ENCODE measurements at places on chromosomes 11 and 22.

- no peak for DNase-seq
These were observed 16.0 kb downstream of the STARD10 start for GRCh38 chr11:72777755-72778278.

DNA sequence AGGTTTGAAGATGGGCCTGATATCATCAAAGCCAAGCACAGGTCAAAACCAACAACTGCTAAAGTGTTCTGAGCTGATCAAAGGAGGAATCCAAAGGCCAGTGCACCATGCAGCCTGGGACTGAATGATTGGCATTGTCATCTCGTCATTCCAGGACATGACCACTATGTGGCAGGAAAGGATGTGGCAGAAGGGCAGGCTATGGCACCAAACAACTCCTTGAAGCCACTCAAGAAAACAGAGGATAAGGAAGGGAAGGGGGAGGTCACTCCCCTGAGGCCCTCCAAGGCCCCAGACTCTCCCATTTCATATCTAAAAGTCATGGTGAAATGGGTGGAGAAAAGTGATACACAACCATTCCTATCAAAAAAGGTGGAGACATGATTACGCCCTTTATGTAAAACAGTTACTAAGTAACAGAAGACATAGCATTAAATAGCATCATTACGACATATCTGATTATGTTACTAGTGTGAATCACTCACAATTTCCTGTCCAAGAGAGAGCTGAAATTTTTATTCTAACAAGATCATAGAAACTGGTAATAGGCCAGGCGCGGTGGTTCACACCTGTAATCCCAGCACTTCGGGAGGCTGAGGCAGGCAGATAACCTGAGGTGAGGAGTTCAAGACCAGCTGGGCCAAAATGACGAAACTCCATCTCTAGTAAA, 49.3 kb downstream of the AHNAK start:
- peak; percentile 23 for DNase-seq

DNA sequence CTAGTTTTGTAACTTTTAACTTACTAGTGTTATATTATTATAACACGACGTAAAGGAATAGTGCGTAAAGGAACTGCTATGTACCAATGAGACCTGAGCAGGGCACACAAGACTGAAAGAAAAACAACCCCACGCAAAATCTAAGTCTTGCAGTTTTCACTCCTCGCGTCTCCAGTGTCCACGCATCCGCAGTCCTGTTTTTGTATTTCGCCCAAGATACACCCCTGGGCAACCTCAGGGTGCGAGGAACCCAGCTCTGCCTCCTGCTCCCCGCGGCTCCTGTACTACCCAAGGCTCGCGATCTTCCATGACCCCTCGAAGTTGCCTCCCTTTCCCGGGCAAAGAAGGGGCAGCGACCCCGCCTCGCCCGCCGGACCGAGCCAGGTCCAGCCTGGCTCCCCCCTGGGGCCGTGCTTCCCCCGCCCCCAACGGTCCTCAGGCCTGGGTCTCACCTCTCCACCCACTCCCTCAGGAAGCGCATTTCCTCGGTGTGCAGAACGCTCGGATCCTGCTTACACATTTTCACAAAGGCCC, 393 bp downstream of the ST13 start:
- no peak for DNase-seq

DNA sequence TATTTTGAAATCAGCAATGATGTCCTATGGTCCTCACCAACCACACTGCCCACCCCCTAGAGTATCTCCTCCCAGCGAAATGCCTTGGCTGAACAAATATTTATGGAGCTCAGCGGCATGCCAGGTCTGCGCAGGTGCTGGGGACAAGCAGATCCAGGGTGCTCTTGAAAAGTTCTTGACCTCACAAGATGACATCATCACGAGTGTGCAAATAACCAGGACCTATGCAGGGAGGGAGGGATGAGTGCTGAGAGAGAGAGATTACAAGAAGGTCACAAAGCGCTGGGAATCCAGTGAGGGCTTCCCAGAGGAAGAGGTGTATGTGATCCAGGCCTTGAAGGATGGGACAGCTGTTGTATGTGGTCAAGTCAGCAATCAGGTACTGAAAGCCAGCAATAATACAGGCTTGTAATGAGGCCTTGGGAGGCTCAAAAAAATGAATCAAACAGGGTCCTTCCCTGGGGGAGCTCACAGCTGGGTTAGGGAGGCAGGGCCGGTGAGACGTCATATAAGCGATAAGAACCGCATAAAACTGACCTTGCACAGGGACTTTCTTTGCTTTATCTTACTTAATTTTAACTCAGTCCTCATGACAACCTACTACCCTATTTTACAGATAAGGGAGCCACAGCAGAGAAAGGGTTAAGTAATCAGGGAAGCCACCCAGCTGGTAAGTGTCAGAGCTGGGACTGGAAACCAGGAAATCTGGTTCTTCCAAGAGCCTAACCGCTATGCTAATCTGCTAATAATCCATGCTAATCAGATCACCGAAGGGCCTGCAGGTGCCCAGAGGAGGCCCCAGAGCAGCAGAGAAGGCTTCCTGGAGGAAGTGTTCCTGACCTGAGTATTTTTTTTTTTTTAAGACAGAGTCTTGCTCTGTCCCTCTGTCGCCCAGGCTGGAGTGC, 8.2 kb downstream of the ARRB1 start:
- no peak for DNase-seq

DNA sequence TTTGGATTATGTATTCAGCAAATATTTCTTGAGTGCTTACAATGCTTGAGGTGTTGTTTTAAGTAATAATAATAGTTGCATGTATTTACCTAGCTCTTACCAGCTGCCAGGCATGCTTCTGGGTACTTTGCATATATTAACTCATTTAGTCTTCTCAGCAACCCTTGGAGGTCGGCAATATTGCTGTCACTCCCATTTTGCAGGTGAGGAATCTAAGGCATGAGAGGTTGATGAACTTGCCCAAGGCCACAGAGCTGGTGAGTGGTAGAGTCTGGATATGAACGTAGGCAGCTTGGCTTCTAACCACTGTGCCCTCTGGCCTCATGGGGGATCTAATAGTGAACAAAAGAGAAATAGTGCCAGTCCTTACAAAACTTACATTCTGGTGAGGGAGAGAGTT, 92.9 kb downstream of the PARVA start:
- no peak for DNase-seq

DNA sequence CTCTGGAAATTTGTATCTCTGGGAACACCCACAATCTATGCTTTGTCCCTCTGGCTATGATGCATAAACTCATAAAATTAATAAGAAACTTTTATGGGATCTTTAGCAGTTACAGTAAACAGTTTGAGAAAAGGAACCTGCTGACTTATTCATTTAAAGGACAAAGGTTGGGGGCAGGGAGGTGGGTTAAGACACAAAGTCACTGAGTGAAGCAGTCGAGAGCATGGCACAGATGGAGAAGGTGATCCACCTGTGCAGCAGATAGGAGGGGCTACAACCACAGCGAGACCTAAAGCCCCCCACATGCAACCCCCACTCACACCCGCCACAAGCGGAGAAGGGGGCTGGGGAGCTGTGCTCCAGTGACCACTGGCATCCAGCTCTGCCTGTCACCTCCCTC, 45.0 kb downstream of the SMCO4 start:
- DNase-seq = no peak

GRCh38 chr22:20803696-20804324, 29.9 kb downstream of the SERPIND1 start:
- peak; percentile 26 for DNase-seq

GRCh38 chr11:14499560-14500180, at the start of gene COPB1:
TSS of gene COPB1 (minus strand) at chr11:14499811. CDS start at chr11:14498928, 883 bp downstream.
- DNase-seq = peak; percentile 93

DNA sequence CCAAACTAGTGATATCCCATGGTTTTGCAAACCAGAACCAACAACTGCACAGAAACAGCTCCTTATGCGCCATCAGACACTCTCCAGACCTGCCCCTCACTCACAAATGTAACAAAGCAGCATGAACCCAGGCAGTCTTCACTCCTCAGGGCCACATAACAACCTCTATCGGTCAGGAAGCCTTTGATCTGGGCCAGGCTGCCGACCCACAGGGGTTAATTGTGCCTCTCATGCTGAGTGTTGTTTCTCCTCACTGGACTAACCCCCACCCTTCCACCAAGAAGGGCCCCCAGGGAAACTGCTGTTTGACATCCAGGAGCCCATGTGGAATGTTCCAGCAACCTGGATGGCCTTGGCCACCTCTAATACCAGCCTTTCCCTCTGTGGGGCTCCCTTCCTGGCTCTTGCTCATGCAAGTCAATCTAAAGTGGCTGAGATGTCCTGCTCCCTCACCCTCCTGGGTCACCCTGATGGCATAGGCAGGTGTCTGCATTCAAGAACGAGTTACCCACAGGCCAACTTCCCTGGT, 7.9 kb upstream of the RGL4 start:
- DNase-seq = no peak

GRCh38 chr11:41519696-41520095, 60.2 kb upstream of the LRRC4C start:
- no peak for DNase-seq

- DNase-seq = peak; percentile 24
These were observed 5.5 kb downstream of the C11orf24 start for GRCh38 chr11:68266121-68266891.

DNA sequence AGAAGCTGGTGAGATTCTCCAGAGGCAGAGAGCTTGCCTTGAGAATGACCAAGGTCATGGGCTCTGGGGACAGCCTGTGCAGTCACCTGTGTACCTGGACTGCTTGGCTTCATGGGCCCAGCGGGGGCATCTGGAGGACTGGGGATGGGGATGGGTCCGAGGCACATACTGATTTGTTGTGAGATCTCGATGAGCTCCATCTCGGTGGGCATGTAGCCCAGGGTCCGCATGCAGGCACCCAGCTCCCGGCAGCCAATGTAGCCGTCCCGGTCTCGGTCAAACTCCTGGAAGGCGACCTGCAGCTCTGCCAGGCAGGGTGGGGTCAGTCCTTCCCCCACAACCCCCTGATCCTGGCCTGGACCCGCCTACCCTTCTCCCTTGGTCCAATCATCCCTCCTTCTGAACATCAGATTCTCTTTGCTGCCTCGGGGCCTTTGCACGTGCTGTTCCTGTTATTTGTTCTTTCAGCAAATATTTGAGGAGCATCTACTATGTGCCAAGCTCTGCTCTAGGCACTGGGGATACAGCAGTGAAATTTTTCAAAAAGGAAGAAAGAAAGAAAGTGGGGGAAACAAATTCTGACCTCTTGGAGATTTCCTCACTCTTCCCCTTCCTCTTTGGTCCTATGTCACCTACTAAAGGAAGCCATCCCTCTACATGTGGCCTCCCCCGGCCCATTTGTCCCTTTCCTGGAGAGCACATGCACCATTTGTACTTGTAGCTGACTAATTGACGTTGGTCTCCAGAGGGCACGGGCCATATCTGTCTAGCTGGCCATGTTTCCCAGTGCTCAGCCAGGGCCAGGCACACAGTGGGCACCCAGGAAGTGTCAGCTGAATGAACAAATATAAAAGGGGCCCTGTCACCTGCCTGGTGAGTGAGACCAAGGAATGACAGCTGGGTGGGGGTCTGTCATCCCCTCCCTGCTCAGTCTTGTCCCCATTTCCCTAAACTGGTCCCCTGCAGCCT, 2.1 kb downstream of the CABP2 start:
- no peak for DNase-seq

- no peak for DNase-seq
These were observed 3.7 kb upstream of the GAL start for GRCh38 chr11:68680541-68681231.

DNA sequence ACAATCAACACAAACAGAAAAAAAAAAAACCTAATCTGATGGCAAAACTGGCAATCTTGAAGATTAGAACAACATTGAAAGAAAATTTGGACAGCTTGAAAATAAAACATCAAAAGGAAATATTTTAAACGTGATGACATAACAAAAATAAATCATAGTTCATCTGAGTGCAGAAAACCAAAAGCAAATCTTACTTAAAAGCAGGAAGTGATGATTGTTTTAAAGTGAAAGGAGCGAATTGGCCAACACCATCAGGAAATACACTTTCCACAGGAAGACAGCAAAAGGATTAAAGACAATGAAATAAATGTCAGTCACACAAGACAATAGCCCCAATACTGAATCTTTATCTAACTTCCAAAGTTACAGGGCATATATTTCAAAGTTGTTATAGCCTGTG, 696.5 kb upstream of the CHORDC1 start:
- no peak for DNase-seq

DNA sequence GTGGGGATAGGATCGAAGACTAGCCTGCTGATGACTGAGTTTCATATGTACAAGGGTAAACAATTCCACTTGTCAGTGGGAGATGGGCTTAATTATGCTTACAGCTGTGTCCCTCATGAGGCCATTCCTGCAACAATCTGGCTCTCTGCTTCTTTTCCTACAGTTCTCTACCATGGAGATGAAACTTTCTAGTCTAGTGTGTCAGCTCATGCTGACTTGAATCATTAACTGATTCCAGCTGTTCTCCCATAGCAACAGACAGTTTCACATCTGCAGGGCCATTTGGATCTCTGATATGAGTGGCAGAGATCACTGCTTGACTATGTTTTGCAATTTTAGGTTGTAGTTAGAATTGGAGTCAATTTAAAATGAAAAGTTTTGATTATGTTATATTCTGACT, 1251.7 kb upstream of the RAG2 start:
- DNase-seq = no peak

DNA sequence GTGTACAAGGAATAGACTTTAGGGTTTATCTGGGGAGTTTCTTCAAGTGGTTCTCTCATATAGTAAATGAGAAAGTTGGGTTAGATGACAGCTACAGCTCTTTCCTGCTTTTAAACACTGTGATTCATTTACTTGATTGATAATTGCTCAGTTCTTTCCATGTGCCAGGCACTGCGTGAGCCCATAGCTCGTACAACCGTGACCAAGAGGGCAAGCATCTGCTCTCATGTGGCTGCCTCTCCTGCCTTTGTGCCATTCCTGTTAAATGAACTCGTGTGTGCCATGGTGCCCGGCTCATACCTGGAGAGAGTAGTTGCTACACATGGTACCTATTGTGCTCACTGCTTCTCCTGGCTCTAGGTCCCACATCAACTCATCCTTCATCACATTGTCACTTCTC, 206.3 kb downstream of the SNX19 start:
- no peak for DNase-seq

- no peak for DNase-seq
These were observed 420.3 kb downstream of the SOX6 start for GRCh38 chr11:15936011-15936410.

DNA sequence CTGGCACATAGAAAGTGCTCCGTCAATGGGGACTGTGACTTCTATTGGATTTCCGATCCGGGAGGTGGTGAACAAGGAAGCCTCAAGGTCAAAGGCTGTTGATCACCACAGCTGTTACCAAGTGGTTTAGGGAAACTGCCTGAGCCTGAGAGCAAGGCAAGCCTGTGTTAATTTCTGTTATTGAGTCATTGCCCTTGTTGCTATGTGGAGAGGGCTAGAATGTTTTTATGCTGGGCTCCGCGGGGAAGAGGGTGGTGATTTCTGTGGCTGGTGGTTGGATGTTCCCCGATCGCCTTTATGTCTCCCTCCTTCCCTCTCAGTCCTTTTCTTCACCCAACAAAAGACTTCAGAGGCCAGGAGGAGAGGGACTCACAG, 108.5 kb upstream of the ALX4 start:
- DNase-seq = no peak

DNA sequence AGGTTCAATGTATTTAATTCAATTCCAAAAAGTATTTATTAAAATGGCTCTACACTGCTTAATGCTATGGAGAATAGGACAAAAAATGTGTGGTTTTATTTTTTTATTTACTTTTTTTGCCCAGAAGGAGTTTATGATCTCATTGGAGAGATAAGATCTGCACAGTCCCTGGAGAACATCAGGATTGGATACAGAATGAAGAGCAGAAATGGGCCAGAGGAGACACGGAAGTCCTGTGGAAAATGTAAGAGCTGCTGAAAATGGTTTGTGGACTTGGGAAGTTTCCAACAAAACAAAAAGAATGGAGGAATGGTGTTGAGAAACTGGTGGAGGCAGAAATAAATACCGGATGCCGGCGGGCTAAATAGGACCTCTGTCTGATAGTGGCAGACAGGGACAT, 554.6 kb downstream of the OPCML start:
- no peak for DNase-seq

GRCh38 chr11:130535520-130535919, 87.1 kb downstream of the ADAMTS15 start:
- DNase-seq = no peak

Data from CD4-positive, alpha-beta T cell treated with Interleukin-4 for 1 hour (primary cell).